ENCODE measurements at places on chromosomes 5 and 9. TPM values are rescaled to one million over a fixed set of nuclear protein-coding genes. Genes with fewer than 3 reads are reported as not detected.

DAPK1 gene
- total RNA-seq: under 0.01 TPM

ABLIM3 gene
- total RNA-seq: 33.3 TPM

PCDHGA6 gene
- total RNA-seq: 4.2 TPM

- DNase-seq: no peak
Measured at GRCh38 chr5:67476531-67476930, 279.9 kb upstream of the CD180 start.

DNA sequence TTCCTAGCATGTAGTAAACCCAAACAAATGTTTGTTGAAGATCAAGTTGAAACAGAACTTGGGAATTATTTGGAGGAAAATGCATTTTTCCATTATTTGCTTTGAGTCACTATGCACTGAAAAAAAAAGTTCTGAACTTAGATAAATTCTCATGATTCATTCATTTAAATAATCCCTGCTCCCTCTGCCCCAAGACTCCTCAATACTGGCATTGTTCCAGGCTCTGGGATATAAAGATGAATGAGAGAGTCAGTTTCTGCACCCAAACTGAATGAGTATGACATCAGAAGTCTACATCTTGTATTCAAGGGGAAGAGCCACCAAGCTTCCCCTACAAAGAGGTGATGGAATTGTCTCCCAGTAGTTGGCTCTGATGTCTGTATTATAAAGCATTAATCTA, 123.9 kb downstream of the SEC61B start:
- DNase-seq: peak; percentile 76

FLT4 gene
- under 0.01 TPM for total RNA-seq

GRCh38 chr5:124741711-124742496, 4.5 kb downstream of the ZNF608 start:
- peak; percentile 83 for DNase-seq
